ENCODE measurements at places on chromosomes 16 and 17. TPM values are rescaled to one million over a fixed set of nuclear protein-coding genes. Genes with fewer than 3 reads are reported as not detected.

Gene RTN4RL1
- polyA plus RNA-seq, result 0.44 TPM

Gene SCNN1B
- 0.24 TPM for polyA plus RNA-seq

Gene PHB1
- 132 TPM for polyA plus RNA-seq

Gene APRT
- 416 TPM for polyA plus RNA-seq

Gene GALR2
- polyA plus RNA-seq, result 0.21 TPM

Gene SHBG
- polyA plus RNA-seq, result not detected

Gene SLC6A2
- polyA plus RNA-seq, result not detected

Gene SEPTIN12
- not detected for polyA plus RNA-seq

Gene HOXB4
- 0.14 TPM for polyA plus RNA-seq

Gene ZDHHC7
- 30.8 TPM for polyA plus RNA-seq
